Stimulated activated CD8-positive, alpha-beta memory T cell treated with anti-CD3 and anti-CD28 coated beads, Interleukin-2, amount 100 ng/mL, for 48 hours (primary cell): ENCODE measurements at places on chromosomes 4 and X.

DNA sequence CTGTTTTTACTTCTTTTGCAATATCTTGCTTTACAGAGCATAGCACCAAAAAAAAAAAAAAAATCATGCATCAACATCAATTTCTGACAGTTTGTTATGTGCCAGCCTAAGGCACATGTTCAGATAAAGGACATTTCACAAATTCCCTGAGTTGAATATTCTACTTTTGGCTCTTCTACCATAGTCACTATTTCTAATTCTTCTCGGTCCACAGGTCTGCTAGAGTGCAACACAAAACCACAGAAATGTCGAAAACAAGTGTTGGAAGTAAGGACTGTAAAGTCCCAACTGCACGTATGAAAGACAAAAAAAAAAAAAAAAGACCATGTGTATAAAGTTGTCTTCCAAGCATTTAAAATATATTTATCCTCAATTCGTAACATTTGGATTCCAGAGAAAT, 494.2 kb upstream of the INTU start:
- no peak for DNase-seq

DNA sequence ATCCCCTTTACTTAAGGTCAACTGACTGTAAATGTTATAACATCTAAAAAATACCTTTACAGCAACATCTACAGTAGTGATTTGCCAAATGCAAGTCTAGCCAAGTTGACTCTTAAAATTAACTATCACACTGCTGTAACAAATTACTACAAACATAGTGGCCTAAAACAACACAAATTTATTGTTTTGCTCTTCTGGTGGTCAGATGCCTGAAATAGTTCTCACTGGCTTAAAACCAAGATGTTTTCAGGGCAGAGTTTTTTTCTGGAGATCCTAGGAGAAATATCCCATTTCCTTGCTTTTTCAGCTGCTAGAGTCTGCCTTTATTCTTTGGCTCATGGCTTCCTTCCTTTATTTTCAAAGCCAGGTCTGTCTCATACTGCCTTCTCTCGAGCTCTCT, 120.5 kb downstream of the ADGRL3 start:
- DNase-seq = no peak

GRCh38 chr4:69781458-69782418, 21.3 kb upstream of the SULT1B1 start:
- no peak for DNase-seq

GRCh38 chr4:100177855-100178254, 12.4 kb downstream of the DDIT4L start:
- no peak for DNase-seq

DNA sequence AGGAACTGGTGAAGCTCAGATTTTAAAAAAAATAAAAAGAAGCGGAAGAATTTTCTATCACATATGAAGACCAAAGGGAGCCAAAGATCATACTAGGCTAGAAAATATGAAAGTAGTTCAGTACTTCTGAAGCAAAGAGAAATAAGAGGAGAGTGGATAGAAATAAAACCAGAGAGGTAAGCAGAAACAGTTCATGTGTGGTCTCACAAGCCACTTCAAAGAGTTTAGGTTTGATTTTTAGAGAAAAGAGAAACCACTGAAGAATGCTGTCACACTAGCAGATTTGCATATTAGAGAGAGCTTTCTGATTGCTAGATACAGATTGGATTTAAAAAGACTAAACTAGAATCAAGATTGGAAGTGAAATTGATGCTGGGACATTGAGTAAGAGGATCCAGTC, 51.7 kb downstream of the GABRA3 start:
- DNase-seq = no peak

GRCh38 chr4:115028682-115029410, 84.6 kb downstream of the NDST4 start:
- no peak for DNase-seq

- no peak for DNase-seq
Observed at GRCh38 chr4:90582087-90582486, 454.9 kb downstream of the CCSER1 start.

DNA sequence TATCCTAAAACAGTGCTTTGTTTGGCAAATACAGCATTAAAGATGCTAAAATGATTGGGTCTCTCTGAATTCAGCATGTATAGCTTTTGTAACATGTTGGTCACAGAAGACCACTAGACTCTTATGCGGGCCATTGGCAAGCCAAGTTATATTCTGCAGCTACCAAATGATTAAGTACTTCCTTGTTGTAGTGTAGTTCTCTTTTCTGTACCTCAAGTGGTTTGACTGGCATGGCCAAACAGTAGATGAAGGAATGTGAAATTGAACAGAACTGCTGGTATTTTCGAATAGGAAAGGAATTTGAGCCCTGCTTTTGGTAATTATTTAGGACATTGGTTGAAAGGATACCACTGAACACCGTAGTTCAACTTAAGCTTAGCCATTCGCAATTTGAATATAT, 193.9 kb upstream of the GPC4 start:
- no peak for DNase-seq

GRCh38 chrX:153334654-153335295, 822 bp downstream of the ZNF275 start:
- DNase-seq = no peak

DNA sequence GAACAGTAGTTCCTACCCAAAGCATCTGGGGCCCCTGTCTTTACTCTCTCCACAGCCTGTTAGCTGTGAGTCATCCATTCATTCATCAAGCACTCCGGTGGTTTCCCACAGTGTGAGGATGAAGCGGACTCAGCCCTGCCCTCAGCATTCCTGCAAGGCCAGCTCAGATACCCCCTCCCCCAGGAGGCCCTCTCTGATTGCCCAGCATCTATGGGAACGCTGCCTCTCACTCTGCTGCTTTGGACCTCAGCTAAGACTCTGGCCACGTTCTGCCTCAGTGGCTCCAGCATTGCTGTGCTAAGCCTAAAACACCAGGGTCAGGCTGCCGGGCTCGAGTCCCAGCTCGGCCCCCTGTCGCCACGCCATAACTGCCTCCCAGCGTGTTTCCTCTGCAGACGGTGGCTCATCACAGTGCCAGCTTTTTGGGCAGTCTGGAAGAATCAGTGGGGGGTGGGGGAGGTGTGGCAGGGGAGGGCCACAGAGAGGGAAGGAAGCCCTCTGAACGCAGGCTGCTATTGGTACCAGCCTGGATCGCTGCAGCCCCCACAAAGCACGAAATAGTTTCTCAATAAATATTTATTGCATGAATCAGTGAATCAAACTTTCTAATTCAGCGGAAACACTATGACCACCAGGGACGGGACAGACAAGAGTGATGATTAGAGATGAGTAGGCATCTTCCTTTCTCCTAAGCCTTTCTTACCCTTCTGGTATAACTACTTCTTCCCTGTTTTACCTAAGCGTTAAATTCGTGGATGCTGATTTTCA, 74.4 kb downstream of the SORCS2 start:
- DNase-seq = no peak

DNA sequence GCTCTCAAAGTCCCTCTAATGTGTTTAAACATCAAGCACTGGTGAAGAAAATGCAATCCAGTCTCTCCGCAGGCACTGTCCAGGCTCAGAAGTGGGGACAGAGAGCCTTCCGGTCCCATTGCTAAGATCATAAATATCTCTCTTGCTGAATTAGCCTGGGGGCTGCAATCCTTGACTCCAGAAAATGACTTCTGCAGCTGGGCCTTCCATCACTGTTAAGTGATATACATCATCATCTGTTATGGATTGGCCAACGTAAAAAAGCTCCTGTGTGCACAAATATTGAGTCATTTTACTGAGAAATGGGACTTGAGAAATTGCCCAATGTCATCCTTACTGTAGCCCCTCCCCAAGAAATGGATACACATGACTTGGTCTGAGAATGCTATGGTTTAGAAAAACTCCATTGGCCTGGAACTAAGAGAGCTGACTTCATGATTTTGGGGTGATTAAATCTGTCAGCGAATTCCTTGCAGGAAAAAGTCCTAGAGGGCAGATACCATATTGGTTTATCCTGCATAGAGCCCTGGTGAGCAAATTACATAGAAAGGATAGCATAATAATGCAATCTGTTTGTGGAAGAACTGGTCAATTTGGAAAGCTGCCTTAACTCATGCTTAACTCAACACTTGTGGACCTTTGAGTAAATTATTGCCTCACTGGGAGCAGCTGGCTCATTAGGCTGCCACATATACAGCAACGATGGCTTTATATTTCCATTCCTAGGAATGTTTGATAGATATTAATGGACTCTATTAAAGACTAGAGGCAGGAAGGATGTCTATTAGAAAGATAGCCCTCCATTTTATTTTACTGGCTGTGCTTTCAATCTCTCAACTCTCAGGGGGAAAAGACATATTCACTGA, 346.1 kb downstream of the GBA3 start:
- DNase-seq = no peak

DNA sequence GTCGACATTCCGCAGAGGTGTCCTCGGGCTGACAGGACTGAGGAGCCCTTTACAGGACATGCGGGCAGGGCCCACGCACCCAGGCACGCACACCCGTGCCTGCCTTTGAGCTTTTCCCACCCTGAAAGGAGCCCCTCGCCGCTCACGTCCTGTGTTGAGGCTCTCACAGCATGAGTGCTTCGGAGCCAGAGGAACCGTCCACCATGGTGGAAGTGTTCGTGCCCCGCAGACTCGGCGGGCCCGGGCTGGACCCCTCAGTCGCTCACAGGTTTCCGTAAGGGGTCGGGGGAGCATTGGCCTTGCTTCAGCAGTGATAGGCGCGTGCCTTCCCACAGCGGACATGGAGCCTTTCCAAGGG, 36.9 kb downstream of the PIGG start:
- DNase-seq = no peak

GRCh38 chr4:182938205-182938645, 21.0 kb upstream of the DCTD start:
- DNase-seq = peak; percentile 50

GRCh38 chr4:120685756-120686278, 236.7 kb downstream of the PRDM5 start:
- no peak for DNase-seq

DNA sequence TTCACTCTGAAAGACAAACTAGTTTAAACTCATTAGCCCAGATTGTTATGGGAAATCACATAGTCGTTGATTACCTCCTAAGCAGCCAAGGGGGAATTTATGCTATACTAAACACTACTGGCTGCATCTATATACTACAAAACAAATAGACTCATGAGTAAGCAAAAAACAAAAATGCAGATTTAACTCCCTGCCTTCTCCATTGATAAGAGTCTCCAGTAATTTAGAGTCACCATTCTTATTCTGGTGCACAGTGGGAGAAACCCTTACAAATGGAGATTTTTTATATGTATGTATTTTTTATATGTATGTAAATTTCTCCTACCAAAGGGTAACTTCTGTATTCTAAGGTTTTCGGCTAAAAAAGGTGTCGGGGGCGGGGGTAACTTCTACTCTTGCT, 126.6 kb downstream of the PLS3 start:
- no peak for DNase-seq

DNA sequence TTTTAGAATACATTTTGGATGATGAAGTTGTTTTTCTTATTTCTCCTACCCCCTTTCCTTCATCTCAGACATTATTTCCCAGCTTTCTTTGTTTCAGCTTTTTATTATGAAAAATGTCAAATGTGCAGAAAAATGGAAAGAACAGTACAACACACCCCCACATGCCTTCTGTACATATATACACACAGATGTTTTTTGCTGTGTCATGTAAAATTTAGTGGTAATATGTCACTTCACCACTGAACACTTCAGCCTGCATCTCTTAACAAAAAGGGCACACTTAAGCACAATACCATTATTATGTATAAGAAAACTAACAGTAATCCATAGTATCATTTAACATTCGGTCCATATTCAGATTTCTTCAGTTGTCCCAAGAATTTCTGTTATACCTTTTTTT, 37.8 kb downstream of the OCRL start:
- no peak for DNase-seq

DNA sequence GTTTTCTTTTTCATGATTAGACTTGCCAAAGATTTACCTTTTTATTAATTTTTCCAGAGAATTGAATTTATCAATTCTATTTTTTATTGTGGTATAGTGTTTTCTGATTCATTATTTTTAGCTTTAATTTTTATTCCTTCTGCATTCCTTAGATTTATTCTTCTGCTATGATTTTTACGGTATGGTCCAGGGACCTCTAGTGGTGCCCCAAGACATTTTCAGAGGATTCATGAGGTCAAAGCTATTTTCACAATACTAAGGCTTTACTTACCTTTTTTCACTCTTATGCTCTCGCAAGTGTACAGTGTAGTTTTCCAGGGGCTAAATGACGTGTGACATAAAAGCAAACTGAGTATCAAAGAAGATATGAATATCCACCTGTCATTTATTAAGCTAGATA, 8.0 kb downstream of the RADX start:
- DNase-seq = no peak

DNA sequence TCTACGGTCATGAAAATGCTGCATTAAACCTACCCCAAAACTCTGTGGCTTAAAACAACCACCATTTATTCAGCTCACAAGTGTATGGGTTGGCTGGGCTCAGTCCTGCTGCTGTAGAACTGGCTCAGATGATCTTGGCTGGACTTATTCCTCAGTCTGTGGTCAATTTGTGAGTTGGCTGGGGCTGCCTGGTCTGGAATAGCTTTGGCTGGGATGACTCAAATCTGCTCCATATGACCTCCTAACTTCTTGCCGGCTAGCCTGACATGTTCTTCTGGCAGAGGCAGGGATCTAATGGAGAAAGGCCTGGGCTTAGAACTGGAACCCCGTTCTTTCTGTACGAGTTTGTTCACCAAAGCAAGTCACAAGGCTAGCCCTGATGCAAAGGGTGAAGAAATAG, 71.7 kb downstream of the CFAP299 start:
- no peak for DNase-seq

GRCh38 chr4:186840771-186841301, 117.2 kb upstream of the FAT1 start:
- DNase-seq = no peak

- no peak for DNase-seq
Observed at GRCh38 chr4:137451172-137451825, 81.0 kb downstream of the PCDH18 start.

GRCh38 chr4:133323670-133324069, 174.6 kb downstream of the PCDH10 start:
- no peak for DNase-seq

GRCh38 chr4:24468071-24468470, 116.3 kb downstream of the DHX15 start:
- DNase-seq = no peak

DNA sequence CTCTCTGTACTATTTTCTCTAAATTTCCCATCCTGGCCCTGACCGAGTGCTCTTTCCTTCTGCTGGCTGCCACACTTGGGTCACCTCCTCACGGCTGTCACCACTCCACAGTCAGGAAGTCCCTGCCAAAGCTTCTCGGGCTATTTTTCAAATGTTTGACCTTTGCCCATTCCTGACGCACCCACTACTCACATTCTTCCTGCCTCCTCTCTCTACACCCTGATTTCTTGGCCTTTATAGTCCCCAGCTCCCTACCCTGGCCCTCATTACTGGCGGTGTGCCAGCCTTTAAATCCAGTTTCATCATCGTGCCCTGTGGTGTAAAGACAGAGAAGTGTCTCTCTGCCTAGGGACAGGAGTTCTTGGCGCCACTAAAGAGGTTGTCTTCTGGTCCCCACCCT, 46.4 kb upstream of the GATB start:
- DNase-seq = no peak

DNA sequence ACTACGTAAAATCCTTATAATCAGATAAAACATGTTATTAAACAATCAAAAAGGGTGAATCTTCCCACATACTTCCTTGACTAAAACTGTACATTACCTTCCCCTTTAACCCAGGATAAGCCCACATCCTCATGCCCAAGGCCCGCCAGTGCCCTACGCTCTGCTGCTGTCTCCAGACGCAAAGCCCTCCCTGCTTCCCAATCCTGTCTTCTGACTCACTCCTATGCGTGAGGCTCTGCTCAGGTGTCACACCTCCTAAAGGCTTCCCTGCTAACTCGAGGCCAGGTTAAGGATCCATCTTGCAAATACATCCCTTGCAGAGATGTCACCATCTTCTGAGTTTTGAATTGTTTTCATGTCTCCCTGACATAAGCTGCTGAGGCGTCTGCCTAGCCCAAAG, 61.6 kb downstream of the STX18 start:
- no peak for DNase-seq
